ENCODE measurements at places on chromosomes 2 and 18. TPM values are rescaled to one million over a fixed set of nuclear protein-coding genes. Genes with fewer than 3 reads are reported as not detected.

Gene PLEK
- total RNA-seq, result 10.9 TPM

Gene GPBAR1
- total RNA-seq, result 0.68 TPM

Gene PRKCE
- 23.3 TPM for total RNA-seq

Gene SMCHD1
- total RNA-seq, result 162 TPM

Gene BMP10
- total RNA-seq, result not detected

Gene FSIP2
- total RNA-seq, result not detected

Gene SERPINB11
- total RNA-seq, result not detected

Gene AQP12B
- total RNA-seq, result not detected

Gene HOXD12
- total RNA-seq, result not detected

Gene CDH20
- not detected for total RNA-seq

Gene SPAG16
- total RNA-seq, result 8.5 TPM

Gene DCC
- not detected for total RNA-seq

Gene FOXI3
- total RNA-seq, result not detected

Gene MYO5B
- not detected for total RNA-seq

Gene TUBB8B
- not detected for total RNA-seq

Gene PRKAG3
- total RNA-seq, result not detected

Gene DES
- not detected for total RNA-seq

Gene RAB6C
- not detected for total RNA-seq

Gene EIF2B4
- 34.1 TPM for total RNA-seq

Gene AQP12A
- total RNA-seq, result not detected

Gene NT5DC4
- total RNA-seq, result not detected

Gene HOXD13
- not detected for total RNA-seq

Gene KLHL41
- not detected for total RNA-seq

Gene ITPRIPL1
- 46.3 TPM for total RNA-seq

Gene EDAR
- not detected for total RNA-seq

Gene RNF152
- total RNA-seq, result not detected

Gene EFHD1
- total RNA-seq, result 2.0 TPM

Gene RUFY4
- 2.1 TPM for total RNA-seq

Gene AMER3
- not detected for total RNA-seq

Gene TET3
- total RNA-seq, result 10.7 TPM

Gene TCF23
- total RNA-seq, result not detected

Gene SALL3
- total RNA-seq, result not detected

Gene SCN9A
- 0.15 TPM for total RNA-seq

Gene PARD6G
- total RNA-seq, result 0.33 TPM

Gene ARHGAP15
- 167 TPM for total RNA-seq

Gene SP100
- total RNA-seq, result 351 TPM

Gene NFE2L2
- total RNA-seq, result 63.2 TPM
